Effector memory CD4-positive, alpha-beta T cell (primary cell): ENCODE measurements at places on chromosomes 4 and X.

GRCh38 chr4:81113024-81113423 is 82.5 kb downstream of the BMP3 start:
- DNase-seq: no peak

GRCh38 chr4:182306792-182307507 is 63.7 kb downstream of the TENM3 start:
- no peak for DNase-seq

DNA sequence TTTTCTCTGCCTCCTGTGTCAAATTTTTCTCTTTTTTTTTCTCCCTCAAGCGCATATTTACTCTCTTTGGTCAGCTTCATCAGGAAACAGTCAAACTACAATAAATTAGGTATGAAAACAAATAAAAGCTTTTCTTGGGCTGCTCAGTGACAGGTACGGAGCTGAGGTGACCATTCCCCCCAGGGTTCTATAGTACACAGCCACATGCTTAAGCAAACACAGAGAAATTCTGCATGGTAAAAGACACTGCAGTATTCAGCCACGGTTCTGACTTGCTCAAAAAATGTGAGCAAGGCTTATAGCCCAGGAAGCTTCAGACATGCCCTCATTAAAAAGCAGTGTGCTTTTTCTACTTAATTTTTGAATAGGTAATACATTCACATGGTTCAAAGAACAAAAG is 138.5 kb downstream of the GRIA3 start:
- DNase-seq: no peak

- DNase-seq: no peak
Observed at GRCh38 chrX:29561417-29561816, 653.9 kb upstream of the MAGEB2 start.

GRCh38 chr4:172686021-172686420 is 482.6 kb upstream of the GALNT7 start:
- DNase-seq: no peak

- DNase-seq: no peak
Observed at GRCh38 chrX:131671735-131672134, 127.9 kb downstream of the OR13H1 start.

GRCh38 chr4:54359919-54360650 is 131.0 kb downstream of the PDGFRA start:
- no peak for DNase-seq

DNA sequence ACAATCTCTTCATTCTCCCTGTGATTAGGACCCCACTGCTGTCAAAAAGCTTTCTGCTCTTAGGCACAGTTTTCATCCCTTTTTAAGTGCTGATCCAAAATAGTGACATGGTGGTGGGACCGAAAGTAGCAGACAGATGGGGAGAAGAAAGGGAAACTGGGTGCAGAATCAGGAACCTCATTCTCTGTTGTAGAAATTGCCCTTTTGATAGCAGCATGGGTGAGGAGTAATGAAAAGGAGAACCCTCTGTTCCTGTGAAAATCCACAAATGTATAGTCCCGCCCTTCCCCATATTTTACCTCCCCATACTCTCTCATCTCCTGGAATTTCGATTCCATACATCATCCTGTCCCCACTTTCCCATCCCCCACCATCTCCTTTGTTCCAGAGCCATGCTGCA is 126.5 kb downstream of the STIM2 start:
- no peak for DNase-seq

GRCh38 chr4:83075311-83076095 is 39.0 kb downstream of the PLAC8 start:
- DNase-seq: no peak

- DNase-seq: no peak
Observed at GRCh38 chrX:66176134-66176533, 12.1 kb downstream of the HEPH start.

- DNase-seq: no peak
Observed at GRCh38 chr4:149466446-149466845, 349.2 kb downstream of the IQCM start.

DNA sequence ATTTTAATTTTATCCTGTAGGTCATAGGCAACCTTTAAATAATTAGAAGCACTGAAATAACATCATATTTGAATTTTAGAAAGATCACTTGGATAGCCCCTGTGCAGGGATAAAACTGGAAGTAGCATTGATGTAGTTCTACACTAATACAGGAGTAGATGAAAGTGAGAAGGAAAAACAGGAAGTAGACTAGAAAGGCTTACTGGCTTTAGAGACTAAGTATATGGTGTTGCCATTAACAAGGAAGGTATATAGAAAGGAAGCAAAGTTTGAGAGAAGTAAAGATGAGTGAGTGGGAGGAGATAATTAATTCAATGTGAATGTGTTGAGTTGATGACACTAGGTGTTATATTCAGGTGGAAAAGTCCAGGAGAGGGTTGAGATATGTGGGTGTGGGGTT is 73.1 kb upstream of the EPGN start:
- no peak for DNase-seq

- DNase-seq: no peak
Observed at GRCh38 chr4:126470862-126471261, 1156.1 kb downstream of the FAT4 start.

GRCh38 chr4:107818301-107818910 is 6.3 kb upstream of the SGMS2 start:
- no peak for DNase-seq

DNA sequence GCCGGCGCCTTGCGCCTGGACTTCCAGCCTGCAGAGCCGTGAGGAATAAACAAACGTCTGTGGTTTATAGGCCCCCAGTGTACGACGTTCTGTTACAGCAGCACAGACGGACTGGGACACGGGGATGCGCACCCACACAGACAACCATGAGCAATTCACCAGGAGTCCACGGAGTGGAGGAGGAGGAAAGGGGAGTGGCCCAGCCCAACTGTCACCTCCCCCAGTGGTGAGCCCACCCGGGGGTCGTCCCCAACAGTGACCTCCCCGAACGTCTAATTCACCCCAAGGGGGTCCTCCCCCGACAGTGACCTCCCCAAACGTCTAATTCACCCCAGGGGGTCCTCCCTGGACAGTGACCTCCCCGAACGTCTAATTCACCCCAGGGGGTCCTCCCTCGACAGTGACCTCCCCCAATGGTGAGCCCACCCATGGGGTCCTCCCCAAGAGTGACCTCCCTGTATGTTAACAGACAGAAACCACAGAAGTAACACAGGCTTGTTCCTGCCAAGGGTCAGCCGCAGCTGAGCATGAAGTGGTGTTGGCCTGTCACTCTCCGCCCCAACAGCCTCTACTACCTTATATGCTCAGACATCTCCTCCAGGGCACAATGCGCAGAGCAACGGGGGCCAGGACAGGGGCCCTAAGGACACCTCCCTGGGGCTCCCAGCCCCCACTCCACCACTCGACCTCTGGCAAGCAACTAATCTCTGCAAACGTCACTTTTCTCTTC is 6.2 kb downstream of the GAK start:
- DNase-seq: no peak

- DNase-seq: no peak
Observed at GRCh38 chr4:38320343-38320695, 343.7 kb upstream of the KLF3 start.

DNA sequence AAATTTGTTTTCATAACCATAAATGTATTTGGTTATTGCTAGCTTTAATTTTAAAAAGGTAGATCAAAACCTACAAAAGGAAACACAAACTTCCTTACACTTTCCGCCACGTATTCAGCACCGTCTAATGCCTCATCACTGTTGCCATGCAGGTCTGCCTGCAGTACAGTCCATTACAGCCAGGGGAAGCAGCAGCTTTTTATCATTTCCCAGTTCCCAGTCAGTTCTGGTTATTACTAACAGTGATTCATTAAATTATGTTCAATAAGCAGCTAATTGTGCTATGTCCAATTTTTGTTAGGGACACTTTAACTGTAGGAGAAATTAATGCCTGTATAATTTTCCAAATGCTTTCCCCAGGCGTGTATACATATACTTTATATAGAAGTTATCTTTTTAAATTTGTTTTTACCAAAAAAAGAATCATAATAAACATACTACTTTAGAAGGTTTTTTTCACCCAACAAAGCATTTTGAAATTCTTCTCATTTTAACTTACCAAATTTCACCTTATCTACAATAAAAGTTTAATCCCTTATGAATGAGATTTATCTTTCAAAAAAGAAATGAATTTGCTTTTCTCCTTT is 93.3 kb downstream of the ANXA3 start:
- no peak for DNase-seq

DNA sequence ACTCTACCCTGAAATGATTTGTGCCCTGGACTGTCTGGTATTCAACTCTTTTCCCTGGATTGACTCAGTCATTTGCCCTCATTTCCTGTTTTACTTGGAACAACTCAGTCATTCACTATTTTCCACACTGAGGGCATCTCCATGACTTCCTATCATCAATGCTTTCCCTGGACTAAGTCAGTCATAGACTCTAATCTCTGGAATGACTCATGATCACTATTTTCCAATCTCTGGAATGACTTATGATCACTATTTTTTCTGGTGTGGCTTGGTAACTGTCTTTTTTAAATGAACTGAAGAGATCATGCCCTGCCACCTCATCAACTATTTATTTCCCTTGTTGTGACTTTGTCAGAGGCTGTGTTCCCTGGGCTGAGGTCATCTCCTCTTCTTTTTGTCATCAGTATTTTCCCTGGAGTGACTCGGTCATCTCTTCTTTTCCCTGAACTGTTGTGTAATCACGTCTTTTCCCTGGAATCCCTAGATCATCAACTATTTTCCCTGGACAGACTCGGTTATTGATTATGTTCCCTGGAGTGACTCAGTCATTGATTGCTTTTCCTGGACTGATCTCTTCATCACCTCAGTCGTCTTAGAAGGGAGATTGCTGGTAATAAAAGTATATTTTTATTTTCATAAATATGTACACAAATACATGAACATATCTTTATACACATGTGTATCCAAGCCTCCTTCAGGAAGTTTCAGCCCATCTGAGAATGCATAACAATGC is 327.1 kb upstream of the VCX start:
- no peak for DNase-seq

- no peak for DNase-seq
Observed at GRCh38 chr4:144562019-144562705, 83.8 kb upstream of the HHIP start.

GRCh38 chr4:7285244-7286094 is 93.1 kb downstream of the SORCS2 start:
- no peak for DNase-seq

DNA sequence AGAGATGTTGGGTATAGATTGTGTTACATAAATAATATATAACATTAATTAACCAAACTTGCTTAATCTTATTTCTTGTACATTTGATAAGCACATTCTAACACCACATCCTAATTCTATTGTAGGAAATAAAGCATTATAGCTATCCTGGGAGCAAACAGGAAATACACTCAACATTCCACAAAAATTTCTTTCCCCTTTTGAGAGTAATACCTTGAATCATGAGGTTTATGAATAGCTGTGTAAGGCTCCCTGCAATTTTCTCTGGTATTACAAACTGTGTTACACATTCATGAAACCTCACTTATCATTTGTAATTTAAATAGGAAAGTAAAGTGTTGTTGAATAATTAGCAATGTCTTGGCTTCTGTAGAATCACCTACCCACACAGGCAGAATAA is 95.1 kb downstream of the TMEM47 start:
- no peak for DNase-seq

DNA sequence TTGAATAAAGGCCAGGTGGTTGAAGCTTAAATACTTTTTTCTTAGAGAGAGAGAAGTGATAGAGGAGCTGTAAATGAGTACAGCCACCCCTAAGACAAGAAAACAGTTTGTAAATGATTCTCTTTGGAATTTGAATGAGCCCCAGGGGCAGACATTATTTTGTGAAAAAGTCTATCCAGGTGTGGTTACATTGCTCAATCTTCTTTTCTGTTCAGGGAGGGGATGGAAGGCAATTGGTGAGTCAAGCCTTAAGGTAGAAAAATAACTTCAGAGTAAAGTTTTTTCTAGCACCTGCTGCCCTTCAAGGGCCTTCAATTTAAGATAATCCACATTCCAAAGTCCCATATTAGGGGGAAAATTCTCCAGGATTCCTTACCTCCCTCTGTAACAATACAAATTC is 646.7 kb downstream of the PDHA2 start:
- DNase-seq: no peak

- DNase-seq: no peak
Observed at GRCh38 chr4:168769416-168769815, 240.6 kb downstream of the CBR4 start.

GRCh38 chr4:178309890-178310289 is 867.7 kb upstream of the AGA start:
- DNase-seq: no peak

GRCh38 chrX:47091149-47091775 is 13.0 kb downstream of the RGN start:
- DNase-seq: no peak

- no peak for DNase-seq
Observed at GRCh38 chr4:1503583-1504471, 97.6 kb upstream of the NKX1-1 start.

GRCh38 chr4:8506373-8507195 is 66.0 kb downstream of the TRMT44 start:
- DNase-seq: no peak
